Muscle of leg (tissue), 16 donors: ENCODE measurements at places on chromosomes 3 and 15. TPM values are rescaled to one million over a fixed set of nuclear protein-coding genes. Genes with fewer than 3 reads are reported as not detected.

Gene GNB4
- 43.8 TPM for total RNA-seq

Gene CHDH
- total RNA-seq, result 1.2 TPM

- DNase-seq, result peak; percentile 91
These were observed 421 bp downstream of the BMF start for GRCh38 chr15:40108061-40108854.

GRCh38 chr15:47570881-47571640, 146.2 kb upstream of the SEMA6D start:
- peak; percentile 12 for DNase-seq

Gene LHFPL4
- total RNA-seq, result under 0.01 TPM

DNA sequence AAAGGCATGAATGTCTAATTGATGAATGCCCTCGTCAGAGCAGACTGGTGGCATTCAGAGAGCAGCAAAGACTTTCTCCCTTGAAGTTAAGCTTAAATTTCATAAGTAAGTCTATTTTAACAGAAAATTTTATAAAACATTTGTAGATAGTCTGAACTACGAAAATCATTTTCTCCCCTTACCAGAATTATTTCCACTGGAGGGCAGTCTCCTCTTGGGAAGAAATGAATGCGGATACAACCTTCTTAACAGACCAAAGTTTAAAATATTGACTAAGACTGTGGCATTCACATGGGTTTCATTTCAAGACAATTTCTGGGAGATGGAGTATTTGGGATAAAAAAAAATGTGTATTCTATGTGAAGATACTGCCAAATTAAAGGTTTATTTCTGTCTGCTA, 669.0 kb downstream of the FHIT start:
- DNase-seq, result peak; percentile 52

DNA sequence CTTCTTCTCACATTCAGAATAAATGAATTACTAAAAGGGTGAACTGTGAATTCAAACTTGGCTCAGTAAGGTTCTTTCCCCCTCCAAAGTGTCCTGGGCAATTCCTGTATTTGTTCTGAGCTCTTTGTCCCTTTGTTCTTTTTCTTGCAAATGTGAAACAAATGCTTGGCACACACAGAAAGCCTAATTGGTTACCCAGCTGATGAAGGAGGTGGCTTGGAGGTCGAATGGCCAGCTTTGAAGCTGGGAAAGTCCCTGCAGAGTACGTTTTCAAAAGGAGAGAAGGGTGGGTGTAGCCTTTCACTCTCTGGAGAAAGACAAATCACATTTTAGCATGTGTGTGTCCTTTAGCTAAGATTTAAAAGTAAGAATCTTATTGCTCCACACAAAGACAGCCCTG, 154.4 kb downstream of the PEX5L start:
- DNase-seq, result peak; percentile 33

GRCh38 chr15:60526127-60526616, 47.2 kb upstream of the ICE2 start:
- DNase-seq, result peak; percentile 52

Gene TRIM71
- total RNA-seq, result 0.18 TPM

- peak; percentile 23 for DNase-seq
These were observed 49.1 kb downstream of the IQCH start for GRCh38 chr15:67303490-67304363.

- DNase-seq, result no peak
These were observed 232.5 kb downstream of the FOXP1 start for GRCh38 chr3:71350998-71351397.

Gene KBTBD13
- total RNA-seq, result 1.6 TPM

GRCh38 chr15:76799760-76800159, 105.4 kb downstream of the SCAPER start:
- DNase-seq, result no peak

GRCh38 chr3:48536116-48536515, 20.5 kb downstream of the PFKFB4 start:
- no peak for DNase-seq

Gene CCDC14
- total RNA-seq, result 46.1 TPM

Gene SLC27A2
- total RNA-seq, result 0.18 TPM

DNA sequence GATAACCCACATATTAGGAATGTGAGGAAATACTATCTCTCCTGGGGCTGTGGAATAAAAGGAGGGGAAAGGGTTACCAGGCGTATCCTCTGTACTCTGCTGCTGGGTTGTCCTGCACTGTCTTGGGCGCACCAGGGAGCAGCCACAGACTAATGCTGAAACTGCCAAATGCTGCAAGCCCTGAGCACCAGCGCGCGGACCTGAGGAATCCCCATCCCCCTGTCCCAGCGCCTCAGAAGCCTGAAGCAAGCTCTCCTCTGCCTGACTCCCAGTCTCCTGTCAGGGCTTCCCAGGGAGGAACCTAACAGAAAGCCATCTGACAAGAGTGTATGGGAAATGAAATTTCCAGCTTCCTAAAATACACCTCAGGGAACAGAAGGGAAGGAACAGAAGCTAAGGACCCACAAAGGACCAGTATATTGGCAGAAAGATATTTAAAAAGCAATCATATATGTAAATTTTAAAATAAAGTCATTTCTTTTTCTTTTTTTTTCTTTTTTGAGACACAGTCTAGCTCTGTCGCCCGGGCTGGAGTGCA, 158.3 kb upstream of the C2CD4B start:
- peak; percentile 20 for DNase-seq

Gene ARL14
- not detected for total RNA-seq

GRCh38 chr3:176848431-176849214, 348.7 kb downstream of the TBL1XR1 start:
- no peak for DNase-seq

DNA sequence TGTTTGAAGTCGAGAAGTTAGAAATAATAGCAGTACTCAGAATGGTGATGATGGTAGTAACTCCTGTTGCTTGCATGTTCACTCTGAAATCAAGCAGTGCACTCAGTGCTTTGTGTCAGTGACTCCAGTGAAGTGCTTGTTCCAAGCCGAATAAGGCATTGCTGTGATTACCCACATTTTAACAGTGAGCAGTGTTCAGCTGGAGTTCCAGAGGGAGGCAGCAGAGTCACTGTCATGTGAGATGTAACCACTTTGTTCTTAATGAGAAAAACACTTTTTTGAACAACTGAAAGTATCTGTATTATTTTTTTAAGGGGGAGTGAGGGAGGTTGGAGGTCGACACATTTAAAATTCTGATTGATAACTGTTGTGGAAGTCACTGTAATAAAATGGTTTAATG, 3.7 kb downstream of the MDFIC2 start:
- peak; percentile 45 for DNase-seq

DNA sequence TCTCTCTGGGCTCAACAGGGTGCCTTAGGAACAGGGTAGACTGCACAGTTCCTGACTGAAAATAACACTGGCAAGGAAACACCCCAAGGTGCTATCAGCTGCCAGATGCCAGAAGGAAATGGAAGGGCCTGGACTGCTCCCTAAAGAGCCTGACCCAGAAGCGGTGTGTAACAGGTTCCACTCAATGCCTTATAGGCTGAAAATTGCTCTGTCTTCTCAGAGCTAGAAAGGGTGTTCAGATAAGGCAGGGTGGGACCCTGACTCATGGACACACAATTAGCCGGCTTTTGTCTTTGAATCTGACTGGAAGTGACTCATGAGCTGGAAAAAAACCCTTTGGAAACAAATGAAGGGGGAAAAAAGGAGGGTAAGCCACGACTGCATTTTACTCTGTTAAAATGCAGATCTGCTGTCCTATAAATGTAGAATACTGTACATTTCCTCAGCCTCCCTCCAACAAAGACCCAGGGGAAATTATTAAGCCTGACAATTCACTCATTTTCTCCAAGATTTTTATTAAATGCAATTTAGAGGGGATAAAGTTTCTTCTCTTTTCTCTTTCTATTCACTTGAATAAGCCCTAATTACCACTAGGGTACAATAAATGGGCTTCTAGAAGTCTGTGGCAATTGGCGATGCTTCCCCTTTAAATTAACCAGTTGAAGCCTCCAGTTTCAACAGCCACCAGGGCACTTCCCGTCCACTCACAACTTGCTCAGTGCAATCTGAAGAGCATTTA, 160.2 kb upstream of the TBL1XR1 start:
- peak; percentile 92 for DNase-seq

Gene CHST13
- 0.18 TPM for total RNA-seq

DNA sequence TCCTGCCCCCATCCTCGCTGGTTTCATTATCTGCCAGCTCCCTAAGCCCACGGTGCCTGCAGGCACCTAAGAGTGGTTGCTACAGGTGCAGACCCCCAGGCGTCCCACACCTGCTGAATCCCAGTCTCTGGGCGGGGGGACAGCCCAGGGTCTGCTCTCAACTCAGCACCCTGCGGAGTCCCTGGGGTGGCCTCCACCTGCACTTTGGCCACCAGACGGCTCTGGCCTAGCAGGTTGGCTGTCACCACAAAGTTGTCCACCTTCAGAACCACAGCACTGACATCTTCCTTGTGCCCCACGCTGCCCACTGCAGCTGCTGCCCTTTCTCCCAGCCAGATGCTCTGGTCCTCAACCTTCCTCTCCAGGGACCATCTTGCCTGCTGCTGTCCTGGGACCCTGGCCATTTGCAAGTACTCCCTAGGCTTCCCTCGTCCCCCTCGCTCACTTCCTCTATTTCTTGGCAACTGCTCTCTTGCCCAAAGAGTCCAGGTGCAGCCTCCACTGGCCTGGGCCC, 34.9 kb upstream of the SNRPA1 start:
- no peak for DNase-seq

Gene RETNLB
- not detected for total RNA-seq
